T follicular helper cell (primary cell): ENCODE measurements at places on chromosomes 11 and 22.

- DNase-seq = no peak
Measured at GRCh38 chr11:117962826-117963225, 23.4 kb upstream of the IL10RA start.

GRCh38 chr11:65132238-65132987, 1.9 kb downstream of the SYVN1 start:
- DNase-seq = no peak

DNA sequence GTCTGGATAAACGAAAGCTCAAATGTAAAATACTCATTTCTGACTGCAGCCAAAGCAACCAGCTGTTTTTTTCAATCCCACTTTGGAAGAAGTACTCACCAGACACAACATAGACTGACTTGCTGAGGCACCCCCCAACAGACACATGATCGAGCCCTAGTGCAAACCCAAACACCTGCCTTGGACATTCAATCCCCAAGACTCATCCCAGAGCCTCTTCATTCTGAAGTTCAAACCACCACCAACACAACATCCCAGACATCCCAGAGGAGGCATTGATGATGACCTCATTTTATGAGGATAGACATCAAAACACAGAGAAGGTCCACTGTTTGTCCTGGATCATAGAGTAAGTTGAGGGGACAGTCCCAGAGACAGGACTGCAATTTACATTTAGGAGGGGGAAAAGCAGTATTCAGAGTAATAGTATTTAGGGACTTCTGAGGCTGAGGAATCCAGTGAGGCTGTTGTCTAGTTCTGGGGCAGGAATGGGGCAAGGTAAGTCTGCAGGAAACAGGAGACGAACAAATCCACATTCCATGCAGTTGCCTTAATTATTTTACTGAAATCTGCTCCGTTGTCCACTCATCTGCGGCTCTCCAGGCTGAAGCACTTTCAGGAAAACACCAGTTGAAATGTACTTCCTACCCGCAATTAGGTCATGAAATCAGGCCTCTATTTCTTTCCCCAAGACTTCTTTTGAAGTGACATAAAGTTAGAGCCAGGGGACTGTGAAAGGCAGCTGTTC, 54.8 kb downstream of the CLPB start:
- no peak for DNase-seq

- no peak for DNase-seq
Measured at GRCh38 chr22:39943953-39944872, 16.0 kb upstream of the TMA7B start.

- no peak for DNase-seq
Measured at GRCh38 chr11:128513915-128514681, 73.3 kb downstream of the ETS1 start.
